ENCODE measurements at places on chromosomes 6 and 20. TPM values are rescaled to one million over a fixed set of nuclear protein-coding genes. Genes with fewer than 3 reads are reported as not detected.
A peak's percentile ranks its signal among the peaks of the same experiment; 100 is the strongest.

DNA sequence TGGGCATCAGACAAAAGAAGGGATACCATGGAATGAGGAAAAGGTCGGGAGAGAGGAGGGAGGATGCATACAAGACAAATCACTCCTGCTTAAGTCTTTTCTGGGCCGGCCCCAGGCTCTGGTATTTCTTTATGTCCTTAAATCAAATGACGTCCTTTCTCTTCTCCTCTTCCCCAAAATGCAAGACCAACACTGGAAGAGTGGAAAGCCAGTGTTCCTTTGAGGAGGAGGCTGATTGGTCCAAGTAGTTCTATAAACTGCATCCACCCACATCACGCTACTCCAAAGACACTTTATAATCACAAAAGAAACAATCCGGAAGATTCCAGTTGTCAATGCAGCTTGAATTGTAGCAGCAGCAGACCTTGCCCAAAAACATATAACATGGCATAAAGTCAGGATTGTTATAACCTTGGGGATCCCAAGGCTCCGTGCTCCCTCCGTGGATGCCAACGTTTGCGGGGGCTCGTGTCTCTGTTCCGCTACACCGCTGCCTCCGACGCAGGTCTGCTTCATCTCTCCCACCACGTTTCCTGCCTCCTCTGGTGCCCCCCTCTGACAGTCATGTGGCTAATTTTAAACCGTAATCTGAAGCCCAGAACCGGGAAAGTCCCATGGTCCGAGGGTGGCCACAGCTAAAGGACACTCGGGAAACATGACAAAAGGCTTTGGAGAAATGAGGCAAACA lies 47.1 kb downstream of the MCUR1 start:
- DNase-seq, result peak; percentile 53

The SOD2 gene
- 253 TPM for total RNA-seq

- DNase-seq, result peak; percentile 60
These were observed at the start of gene C6orf62 for GRCh38 chr6:24719125-24719971. TSS of gene C6orf62 (minus strand) at chr6:24719154. CDS start at chr6:24718668, 486 bp downstream.

DNA sequence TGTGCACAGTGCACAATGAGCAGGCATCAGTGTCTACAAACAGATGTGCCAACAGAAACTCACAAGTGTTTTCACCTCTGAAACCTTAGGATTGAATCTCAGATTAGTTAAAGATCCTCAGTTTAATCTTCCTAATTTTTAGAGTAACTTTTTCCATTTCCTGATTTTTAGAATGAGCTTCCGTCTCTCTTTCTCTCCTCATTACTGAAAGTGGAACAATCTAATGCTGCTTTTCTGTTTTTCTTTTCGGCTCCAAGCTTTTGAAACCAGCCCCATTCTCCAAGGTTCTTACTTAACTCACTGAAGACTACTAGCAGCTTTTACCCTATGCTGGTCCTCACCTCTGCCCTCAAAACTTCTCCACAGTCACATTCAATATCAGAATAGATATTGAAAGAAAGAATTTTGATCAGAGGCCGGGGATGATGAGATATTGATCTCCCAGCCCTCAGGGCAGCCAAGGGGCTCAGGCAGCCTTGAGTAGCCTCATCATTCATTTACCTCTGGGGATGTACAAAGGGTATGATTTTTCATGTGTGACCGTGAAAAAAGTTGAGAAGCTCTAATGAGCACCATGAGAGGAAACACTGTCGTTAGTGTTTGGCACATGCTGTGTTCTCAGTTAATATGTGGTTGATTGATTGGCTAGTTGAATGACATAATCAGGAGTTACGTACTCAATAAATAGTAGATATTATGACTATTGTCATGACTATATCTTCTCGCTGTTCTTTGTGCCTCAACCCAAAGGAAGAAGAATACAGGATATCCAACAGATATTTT lies 11.9 kb upstream of the STK38 start:
- DNase-seq, result no peak

- peak; percentile 72 for DNase-seq
These were observed 35.5 kb upstream of the ZNF133 start for GRCh38 chr20:18252597-18253451.

- DNase-seq, result no peak
These were observed 8.4 kb downstream of the UCKL1 start for GRCh38 chr20:63947638-63948456.

DNA sequence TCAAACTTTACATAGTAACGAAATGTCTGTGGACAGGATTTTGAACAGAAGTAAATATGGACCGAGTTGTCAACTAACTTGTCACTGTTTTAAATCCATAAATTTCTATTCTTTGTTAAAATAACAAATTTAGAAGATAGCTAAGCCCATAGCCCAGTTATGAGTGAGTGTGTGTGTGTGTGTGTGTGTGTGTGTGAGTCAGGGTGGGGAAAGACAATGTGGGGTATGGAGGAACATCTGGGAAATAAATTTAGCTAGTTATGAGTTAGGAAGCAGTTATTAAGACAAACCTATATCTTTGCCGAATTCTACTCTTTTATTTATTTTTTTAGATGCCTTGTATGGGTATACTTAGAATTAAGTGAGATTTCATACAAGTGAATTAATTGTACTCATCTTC lies 9.0 kb downstream of the TPBG start:
- no peak for DNase-seq

DNA sequence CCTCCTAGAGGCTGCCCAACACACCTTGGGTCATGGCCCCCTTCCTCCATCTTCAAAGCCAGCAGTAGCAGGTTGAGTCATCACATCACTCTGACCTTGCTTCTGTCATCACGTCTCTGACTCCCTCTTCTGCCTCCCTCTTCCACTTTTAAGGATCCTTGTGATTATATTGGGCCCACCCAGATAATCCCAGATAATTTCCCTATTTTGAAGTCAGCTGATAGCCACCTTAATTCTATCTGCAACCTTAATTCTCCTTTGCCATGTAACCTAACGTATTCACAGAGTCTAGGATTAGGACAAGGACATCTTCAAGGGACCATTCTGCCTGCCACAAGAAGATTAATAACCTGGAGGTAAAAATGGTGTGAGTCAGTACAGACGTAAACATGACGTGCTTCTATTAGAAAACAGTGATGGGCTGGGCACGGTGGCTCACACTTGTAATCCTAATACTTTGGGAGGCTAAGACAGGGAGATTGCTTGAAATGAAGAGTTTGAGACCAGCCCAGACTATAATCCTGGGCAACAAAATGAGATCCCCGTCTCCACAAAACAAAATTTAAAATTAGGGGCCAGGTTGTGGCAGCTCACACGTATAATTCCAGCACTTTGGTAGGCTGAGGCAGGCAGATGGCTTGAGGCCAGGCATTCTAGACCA lies 3.3 kb downstream of the ZSWIM3 start:
- DNase-seq, result no peak

DNA sequence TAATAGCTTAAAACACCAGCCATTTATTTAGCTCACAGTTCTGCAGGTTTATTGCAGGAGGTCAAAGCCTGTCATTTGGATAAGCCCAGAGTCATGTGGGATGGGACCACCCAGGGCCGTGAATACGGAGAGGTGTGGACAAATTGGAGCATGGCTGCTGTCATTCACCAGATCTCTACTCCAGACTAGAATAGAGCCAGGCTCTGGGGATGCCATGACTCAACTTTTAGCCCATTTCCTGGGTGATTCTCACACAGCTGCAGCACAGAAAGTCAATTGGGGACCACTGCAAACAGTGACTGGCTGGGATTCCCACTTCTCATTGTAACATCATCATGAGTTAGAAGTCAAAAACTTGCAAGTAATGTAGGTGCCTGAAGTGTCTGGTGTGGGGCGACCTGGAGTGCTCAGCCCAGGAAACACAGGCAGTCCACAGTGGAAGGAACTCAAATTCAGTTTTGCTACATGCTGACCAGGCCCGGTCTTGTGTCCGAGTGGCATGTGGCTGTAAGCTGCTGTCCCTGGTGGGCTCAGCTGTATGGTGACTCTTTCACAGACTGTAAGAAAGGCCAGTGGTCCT lies 174.3 kb downstream of the SCP2D1 start:
- no peak for DNase-seq

DNA sequence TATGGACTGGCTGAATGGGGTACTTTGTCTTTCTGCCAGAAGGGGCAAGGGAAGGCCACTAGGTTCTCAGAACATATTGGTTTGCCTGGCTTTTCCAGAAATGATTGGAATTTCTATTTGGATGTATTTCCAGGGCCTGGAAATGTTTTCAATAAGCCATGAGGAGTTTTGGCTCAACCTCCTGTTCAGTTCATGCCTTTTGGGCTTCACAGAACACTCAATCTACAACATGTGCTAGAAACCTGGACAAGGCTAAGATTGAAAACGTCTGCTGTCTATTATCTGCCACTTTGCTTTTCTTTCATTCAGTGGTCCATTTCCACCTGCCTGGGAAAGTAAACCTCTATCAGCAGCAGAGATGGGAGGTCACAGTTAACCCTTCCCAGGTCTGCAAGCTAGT lies 793.4 kb downstream of the TENT5A start:
- DNase-seq, result no peak

- peak; percentile 36 for DNase-seq
These were observed 24.6 kb downstream of the MLIP start for GRCh38 chr6:54135665-54136369.

The SASH1 gene
- total RNA-seq, result 12.4 TPM

The SUPT3H gene
- total RNA-seq, result 35.8 TPM

- DNase-seq, result peak; percentile 94
These were observed 4.0 kb downstream of the PPP1R18 start for GRCh38 chr6:30682143-30683117.

DNA sequence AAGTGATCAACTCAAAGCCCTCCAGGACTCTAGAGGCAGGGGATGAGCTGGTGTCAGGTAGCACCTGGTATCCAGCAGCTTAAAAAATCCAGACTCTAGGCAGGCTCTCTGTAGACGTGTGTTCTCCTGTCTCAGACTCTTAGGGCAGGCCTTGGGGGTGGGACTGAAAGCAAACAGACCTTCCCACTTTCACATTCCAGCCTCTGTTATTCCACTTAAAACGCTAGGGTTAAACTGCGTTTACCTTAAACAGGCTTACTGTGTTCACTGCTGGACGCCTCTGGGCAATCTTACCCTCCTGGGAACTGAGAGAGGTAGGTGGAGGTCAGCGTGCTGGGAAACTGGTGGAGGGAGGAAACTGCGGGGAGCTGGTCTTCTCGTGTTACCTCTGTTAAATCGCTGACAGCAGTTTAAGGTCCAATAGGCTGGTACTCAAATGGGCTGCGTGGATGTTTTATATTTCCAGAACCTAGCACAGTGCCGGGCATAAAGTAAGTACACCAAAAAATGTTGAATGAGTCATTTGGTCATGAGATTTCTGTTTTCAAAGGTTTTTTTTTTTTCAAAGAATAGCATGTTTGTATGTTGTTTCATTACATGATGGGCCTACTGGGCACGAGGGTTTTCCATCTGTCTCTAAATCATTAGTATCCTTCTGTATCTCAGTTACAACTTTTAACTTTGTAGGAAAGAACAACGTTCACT lies at the start of gene GCNT2:
GCNT2 (plus strand) TSS at position 248 of the 705 bp plus-strand sequence. CDS start 7,561 bp downstream, outside the sequence.
- DNase-seq, result peak; percentile 79

The MUCL3 gene
- not detected for total RNA-seq

DNA sequence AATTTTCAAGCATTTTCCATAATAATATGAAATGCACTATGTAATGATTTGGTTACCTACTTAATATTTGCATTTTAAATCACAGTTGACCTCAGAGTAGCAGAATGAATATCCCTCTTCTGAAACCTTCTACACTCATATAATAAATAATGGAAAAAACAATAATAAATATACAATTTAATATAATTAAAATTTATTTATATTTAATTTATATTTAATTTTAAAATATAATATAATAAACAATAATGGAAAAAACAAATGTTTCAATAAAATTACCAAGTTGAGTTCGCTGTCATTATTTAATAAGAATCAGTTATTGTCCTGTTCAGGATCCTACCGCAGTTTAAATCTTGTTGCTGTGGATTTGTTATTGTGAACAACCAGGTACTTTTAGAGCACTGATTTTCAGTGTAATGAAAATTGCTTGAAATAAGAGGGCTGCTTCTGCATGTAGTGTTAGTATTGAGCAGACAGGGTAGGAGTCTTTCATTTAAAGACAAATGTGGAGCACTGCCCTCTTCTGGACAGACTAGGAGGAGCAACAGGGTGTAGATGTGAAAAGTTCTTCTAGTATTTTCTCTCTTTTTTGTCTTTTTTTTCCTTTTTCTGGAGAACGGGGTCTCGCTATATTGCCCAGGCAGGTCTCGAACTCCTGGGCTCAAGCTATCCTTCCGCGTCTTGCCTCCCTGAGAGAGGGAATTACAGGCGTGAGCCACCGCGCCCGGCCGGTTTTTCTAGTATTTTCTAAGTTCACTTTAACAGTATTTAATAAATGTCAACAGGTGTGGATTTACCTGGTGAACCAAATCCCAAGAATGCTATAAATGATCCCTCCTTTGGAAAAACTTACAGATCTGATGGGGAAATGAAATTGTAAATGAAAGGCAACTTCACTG lies 13.6 kb downstream of the TRAPPC3L start:
- DNase-seq, result peak; percentile 66
